T-cell (primary cell): ENCODE measurements at places on chromosomes 12 and 14.

DNA sequence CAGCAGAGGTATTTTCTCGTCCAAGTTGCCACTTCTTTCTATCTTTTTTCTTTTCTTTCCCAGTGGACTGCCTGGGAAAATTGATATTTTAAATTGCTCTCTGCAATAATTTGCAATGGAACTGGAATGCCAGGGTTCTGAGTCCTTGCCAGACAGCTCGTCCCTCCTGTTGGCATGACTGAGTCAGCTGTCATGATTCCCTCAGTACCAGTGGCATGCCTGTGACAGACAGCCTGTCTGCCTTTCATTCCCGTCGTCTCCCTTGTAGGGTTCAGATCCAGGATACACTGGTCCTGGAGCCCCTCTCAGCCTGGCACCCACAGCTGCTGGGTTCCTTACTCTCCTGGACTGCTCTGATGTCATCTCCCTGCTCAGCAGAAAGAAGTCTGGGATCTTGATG, 84.8 kb downstream of the PTPN11 start:
- no peak for DNase-seq

DNA sequence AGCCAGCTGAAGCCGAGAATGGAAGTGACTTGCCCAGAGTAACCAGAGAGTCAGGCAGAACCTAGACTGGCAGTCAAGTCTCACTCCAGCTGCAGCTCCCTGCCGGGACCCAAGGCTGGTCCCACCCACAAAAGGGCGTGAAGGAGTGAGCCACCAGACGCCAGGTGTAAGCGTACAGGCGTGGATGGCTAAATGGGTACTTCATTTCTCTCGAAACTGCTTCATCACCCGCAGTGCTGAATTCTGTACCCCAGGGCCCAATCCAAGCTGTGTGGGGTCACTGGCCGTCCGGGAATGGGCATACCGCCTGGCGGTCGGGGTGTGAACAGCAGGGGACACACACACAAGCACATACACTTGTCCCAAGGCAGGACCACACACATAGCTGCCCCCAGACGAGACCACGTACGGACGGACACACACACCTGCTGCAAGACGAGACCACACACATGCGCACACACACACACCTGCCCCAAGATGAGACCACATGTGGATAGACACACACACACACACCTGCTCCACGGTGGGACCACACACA, 34.8 kb downstream of the DEGS2 start:
- no peak for DNase-seq

GRCh38 chr12:111557271-111558106, 41.6 kb downstream of the ATXN2 start:
- no peak for DNase-seq

GRCh38 chr12:92295523-92295922, 149.9 kb upstream of the BTG1 start:
- DNase-seq: no peak

GRCh38 chr12:93827669-93828068, 150.5 kb downstream of the CRADD start:
- no peak for DNase-seq

- DNase-seq: no peak
Measured at GRCh38 chr12:2336409-2336829, 283.6 kb downstream of the CACNA1C start.

- DNase-seq: no peak
Measured at GRCh38 chr14:75660238-75660629, 442 bp downstream of the ERG28 start.

DNA sequence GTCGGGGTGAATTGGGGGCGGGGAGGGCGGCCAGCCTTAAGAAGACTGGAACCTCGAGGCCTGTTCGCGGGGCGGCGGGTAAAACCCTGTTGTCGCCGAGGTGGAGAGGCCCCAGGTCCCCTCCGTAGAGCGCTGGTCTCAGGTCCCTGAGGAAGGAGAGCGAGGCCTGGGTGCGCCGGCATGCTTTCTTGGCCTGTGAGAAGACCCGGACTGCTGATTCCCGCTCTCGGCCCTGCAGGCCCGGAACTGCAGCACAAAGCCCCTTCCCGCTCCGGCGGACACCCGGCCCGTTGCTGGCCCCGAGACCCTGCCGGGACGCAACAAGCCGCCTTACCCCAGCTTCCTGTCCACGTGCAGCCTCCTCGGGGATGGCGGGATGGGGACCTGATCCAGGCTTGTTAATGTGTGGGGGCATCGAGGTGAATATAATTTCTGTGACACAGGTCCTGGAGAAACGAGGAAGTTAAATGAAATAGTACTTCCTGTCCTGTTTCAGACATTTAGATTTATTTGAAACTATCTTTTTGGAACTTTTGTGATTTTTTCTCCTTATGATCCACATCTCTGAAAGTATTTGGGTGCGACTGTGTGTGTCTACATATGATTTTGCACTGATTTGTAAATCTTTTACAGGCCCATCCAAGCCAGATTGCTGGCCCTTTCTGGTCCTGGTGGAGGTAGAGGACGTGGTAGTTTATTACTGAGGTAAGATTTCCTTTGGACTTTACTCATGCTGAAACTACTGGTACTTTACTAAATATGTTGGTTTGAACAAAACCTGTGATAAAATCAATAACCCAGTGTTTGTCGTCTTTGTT, 600 bp downstream of the PNN start:
- DNase-seq: no peak

GRCh38 chr14:104262515-104263514, 124.4 kb downstream of the KIF26A start:
- DNase-seq: no peak

DNA sequence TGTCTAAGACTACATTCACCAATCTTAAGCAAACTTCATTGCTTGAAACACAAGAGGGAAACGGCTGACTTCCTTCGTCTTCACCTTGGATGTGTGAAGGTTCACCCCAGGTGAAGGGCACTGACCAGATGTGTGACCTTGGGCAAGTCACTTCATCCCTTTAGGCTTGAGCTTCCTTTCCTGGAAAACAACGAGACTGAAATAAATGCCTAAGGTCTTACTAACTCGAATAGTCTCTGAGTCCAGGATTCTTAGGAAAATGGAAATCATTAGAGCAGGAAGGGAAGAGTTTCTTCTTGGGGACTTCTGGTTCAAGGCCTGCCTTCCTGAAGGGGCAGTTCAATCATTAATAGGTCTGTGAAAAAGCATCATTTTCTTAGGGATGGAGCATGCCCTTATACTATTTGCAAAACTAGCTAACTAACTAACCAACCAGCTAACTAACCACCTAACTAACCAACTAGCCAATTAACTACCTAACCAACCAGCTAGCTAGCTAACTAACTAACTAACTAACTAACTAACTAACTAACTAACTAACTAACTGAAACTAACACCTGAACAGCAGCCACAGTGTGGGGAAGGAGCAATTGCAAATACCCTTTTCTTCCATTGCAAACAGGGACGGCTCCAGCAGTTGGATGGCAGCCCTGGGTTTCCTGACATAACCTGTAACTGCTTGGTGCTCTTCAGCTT, 31.5 kb upstream of the EMP1 start:
- DNase-seq: no peak

DNA sequence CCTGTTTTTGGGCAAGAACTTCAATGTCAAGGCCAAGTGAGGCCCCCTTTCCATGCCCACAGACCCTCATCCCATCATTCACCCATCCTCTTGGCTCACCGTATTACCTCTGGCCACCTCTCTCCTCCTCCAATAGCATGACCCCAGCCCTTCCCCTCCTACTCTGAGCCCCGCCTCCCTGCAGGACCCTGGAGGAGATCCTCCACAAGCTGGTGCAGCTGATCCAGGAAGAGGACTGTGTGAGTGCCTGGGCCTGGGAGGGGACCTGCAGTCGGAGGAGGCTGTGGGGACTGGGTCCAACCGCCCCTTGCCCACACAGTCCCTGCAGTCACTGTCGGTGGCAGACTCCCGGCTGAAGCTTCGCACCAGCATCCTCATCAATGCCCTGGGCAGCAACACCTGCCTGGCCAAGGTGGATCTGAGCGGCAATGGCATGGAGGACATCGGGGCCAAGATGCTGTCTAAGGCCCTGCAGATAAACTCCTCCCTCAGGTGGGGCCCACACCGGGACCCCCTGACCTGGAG, 7.2 kb downstream of the CARMIL3 start:
- no peak for DNase-seq

DNA sequence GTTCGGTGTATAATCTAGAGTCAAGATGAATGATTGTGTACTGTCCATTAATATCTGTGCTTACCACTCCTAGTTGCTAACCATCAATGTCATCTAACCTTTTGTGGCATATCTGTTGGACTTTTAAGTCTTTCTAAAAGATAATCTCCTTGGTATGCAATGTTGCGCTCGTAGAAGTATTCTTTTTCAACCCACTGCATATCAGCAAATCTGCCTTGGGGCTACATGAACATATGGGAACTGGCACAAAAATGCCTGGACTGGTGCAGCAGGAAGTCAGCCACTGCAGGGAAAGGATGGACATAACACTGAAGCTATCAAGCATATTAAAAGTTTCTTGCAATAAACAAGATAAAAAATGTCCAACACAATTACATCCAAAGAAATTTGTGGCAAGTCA, 124.3 kb upstream of the SLC38A4 start:
- no peak for DNase-seq

DNA sequence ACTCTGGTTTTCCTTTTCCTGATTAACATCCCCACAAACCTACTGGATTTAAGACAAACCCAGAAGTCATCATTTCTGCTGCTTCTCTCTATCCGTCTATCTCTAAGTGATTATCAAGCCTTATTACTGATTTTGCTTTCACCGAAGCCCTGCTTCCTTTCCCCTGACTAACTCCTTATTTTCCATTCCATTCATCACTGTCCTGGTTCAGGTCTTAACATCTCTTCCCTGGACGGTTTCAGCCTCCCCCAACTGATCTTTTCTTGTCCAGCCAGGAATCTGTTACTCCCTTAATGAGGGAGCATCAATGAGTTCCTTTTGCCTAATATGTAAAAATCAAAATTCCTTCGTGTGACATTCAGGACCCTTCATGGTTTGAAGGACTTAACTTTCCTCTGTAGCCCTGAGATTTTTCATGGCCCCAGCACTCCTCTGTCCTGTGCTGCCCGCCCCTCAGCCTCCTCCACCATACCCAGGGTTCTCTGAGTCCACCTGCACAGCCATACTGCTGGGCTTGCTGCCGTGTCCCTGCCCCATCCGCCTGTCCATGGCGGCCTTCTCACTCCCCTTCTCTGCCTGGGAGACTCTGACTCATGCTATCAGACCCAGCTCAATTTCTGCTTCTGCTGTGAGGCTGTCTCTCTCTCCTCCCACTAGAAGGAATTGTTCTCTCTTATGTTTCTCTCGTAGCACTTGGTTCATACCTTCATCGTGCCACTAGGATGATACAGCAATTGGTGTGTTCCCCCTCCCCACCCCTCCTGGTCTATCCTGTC, 167.8 kb upstream of the HIF1A start:
- no peak for DNase-seq

- DNase-seq: no peak
Measured at GRCh38 chr12:92628476-92628875, 74.3 kb upstream of the PLEKHG7 start.

DNA sequence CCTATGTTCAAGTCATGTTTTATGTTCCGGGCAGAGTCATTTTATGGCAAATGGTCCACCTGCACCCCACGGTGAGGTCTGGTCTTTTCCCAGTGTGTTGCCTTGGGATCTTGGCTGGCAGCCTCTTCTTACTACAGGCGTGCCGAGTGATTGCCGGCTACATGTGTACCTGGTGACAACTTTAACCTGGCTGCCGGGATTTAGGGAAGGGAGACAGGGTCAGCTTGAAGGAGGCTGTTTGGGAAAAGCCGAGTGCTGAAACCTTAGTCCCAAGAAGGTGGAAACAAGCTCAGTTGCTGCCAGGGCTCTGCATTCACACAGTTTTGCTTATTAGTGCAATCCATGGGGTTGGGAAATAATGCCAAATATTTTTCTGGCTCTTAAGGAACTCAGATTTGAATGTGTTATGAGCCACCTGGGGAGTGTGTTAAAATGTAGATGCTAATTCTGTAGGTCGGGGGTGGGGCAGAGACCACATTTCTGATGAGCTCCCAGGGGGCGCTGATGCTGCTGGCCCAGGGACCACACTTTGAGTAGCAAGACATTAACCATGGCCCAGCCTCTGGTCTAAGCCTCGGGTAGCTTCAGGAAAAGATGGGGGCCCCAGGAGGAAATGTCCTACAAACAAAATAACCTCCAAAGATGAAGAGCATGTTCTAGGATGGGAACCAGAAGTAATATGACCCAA, 179.6 kb downstream of the TBX5 start:
- no peak for DNase-seq

DNA sequence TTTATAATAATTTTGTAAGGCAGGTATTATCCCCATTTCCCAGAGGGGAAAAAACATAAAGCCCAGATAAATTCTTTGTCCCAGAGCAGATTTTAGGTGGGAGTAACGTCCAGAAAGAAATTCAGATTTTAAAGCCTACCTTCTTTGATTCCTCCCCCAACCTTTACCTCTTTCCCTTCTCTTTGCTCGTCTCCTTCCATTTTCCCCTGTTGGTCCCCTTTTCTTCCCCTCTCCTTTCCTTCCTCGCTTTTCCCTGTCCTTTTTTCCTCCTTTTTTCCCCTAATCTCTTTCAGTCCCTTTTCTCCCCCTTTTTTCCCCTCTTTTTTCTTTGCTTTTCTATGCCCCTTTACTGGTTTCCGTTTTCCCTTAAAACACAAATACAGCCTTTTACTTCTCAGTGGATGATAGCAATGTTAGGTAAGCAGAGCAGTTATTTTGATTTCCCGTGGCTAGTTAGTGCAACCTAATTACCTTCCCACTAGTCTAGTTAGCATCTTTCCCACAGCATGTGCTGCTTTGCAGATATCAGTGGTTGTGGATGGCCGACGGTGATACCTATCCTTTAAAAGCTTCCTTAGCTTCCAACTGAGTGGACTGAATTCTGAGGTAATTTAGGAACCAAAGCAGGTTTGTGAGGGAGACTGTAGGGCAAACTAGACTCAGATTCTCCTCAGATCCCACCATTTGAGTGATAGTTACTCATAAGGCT, 10.9 kb upstream of the AKAP6 start:
- no peak for DNase-seq

DNA sequence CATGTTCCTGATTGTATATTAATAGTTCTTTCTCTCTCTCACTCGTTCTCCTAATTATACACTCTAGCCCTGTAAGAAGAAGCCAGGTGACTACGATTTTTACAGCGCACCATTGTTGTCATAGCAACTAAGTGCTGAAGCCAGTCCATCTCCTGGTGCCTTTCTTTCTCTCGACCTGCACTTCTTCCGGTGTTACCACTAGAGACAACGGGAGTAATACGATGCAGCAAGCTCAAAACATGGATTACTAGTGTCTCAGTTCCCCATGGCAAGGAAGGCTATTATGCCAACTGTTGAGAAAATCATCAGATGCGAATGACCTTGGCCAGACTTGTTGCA, 40.8 kb upstream of the DCD start:
- no peak for DNase-seq

DNA sequence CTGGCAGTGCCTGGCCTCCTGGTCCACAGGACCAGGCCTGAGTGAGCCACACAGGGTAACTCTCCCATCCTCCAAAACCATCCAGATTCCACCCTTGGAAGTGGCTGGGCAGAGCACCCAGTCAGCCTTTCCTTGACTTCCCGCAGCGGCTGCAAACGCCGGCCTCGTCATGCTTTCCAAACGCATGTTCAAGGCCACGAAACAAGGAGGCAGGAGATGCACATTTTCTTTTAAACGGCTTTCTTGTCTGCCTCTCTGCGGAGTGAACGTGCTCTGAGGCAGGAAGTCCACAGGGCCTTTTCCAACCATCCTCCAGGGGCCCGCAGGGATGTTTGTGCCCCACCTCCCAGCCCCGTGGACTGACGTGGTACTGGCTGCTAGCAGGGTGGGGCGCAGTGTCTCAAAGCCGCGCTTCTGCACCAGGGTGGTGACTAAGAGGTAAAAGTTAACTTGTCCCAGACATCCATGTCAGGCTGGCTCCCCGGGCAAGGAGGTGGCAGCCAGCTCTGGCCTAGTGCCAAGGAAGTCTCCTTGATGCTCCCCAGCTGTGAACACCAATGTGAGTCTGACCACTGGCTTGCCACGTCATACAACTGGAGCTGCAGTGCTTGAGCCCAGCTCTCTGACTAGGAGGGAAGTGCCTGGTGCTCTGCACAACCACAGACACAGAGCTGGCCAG, 45.0 kb downstream of the KCNA5 start:
- no peak for DNase-seq
